ENCODE measurements at places on chromosomes 6 and 20.

DNA sequence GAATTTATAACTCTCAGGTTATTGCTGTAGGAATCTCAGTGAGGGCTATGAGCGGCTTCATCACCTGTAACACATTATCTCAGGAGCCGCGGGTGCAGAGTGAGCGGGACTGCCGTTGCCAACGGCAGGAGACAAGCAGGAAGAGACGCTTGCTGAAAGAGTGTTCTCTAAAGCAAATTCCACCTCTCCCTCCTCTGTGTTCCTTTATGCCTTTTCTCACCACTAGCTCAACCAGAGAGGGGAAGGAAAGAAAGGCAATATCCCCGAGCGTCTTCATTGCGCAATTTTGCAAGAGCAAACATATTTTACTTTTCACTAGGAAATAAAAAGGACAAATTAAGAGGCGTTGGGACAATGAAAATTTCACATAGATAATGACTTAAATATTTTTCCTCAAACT, 185.2 kb upstream of the EXOC2 start:
- DNase-seq, result no peak

GRCh38 chr6:158962371-158962770, 37.6 kb downstream of the RSPH3 start:
- no peak for DNase-seq

- DNase-seq, result no peak
Observed at GRCh38 chr6:106177786-106178185, 91.7 kb downstream of the PRDM1 start.

DNA sequence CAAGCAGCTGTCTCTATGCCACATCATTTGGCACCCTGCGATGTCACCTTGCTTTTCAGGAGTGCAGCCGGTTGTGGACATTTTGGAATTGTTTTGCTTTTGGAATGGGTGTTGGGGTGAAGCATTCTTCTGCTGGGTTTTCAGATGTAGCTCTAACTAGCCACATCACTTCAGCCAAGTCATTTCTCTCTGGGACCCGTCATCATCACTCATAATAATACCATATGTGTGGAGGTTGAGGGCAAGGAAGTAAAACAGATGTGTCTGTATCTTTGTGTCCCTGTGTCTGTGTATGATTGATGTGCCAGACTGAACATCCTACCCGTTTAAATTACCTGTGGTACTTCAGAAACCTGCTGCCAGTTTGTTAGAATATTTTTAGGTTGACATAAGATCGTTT, 49.5 kb upstream of the TULP4 start:
- DNase-seq, result no peak
